ENCODE measurements at places on chromosomes 3 and 15. TPM values are rescaled to one million over a fixed set of nuclear protein-coding genes. Genes with fewer than 3 reads are reported as not detected.

RETNLB gene
- not detected for total RNA-seq

MYZAP gene
- 0.24 TPM for total RNA-seq

KBTBD13 gene
- total RNA-seq: not detected

DISP2 gene
- 0.59 TPM for total RNA-seq
